ENCODE measurements at places on chromosomes 3 and 15.
A peak's percentile ranks its signal among the peaks of the same experiment; 100 is the strongest.

DNA sequence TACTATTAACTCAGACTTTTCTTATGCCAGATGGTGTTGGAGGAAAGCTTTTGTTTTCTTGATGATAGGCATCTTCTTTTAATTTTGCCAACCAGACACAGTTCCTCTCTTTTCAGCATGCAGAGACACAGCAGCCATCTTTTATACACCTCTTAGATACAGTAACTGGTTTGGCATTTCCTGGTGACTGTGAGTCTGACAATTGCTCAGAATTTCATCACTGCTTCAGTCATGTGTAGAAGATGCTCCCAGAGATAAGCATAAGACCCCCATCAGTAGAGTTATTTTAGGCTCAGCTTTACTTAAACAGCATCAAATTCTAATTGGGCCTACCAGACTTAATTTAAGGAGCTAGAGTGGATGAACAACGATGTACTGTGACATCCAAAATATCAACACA is 779.0 kb downstream of the SQOR start:
- peak; percentile 2 for DNase-seq

DNA sequence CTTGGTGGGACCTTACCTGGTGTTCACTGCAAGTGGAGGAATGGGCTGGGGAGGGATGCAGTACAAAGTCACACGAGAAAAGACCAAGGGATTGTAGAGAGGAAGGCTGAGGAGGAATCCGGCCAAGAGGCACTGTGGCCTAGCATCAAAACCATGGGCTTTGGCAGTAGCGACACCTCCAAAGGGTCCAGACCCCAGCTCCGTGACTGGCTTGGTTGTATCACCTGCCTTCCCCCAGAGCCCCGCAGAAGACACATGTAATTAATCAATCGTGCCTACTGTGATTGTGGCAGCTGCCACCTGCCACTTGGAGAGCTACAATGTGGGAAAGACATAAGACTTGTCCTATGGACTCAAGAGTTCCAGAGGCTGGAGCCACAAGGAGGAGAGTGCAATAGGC is 54.7 kb downstream of the ST8SIA2 start:
- DNase-seq, result no peak

DNA sequence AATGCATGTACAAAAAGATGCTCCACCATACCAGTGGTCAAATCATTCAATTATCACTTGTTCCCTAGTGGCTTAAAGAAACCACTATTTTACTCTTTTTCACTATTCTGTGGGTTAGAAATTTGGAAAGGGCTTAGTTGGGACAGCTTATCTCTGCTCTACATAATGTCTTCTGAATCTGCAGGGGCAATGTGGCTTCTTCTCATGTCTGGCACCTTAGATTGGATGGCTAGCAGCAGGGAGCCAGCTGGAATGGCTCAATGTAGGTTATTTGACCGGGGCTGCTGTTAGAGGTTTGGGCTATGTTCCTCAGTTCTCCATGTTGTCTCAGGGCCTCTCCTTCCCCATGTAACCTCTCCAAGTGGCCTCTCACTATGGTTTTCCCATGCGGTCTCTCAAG is 57.5 kb upstream of the EPHB1 start:
- no peak for DNase-seq

DNA sequence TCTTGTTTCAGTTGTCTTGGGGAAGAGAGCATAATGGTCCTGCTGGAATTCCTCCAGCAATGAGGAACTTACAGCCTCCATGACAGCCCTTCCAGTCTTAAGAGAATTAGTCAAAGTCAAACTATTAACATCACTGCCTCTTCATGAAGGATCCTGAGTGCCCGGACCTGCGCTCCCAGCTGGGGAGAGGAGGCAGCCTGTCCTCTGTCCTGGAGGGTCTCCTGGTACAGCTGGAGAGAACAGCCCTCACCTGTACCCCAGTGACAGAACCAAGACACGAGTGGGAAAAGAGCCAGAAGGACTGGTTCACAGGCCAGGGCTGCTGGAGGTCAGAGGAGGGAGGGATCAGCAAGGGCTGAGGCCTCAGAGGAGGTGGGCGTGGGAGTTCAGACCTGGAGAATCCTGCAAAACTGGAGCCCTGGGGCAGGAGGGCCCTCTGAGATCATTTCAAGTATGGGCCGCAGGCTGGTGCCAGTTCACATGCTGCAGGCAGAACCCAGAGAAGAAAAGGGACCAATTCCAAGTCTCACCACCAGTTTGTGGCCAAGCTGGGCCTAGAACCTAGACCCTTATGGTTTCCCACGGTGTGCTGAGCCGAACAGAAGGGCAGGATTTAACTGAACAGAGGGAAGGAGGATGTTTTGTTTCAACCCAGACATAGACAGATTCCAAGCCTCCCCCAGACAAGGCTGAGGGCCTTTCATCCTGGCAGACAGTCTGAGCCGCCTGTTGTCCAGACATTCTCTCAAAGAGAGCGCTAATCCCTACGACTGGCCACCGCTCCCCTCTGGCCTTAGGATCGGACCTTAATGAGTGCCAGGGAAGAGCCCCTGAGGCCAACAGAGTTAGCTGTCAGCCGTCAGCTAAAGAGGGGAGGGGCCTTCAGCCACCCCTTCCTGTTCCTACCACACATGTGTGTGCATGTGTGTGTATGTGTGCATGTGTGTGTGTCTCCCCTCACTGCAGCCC is 18.2 kb downstream of the LOXL1 start:
- DNase-seq, result no peak

- DNase-seq, result no peak
Observed at GRCh38 chr15:91158415-91159394, 58.6 kb downstream of the SV2B start.
